ENCODE measurements at places on chromosomes 5 and 9.

DNA sequence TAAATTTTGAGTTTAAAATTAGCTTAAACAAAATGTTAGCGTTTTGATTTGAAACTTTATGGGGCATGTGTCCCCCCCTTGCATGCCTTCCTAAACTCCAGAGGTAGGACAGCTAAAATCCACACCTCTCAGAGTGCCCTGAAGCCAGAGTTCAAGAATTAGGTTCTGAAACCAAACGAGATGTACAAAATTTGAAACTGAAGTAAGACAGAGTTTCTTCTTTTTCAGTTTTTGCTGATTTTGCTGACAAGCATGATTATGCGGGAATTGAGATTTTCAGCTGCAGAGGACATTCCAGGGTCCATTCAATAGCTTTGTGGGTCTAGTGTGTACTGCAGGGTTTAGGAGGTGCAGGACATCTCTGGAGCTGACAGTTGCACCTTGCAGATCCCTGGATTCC is 17.1 kb upstream of the LOX start:
- no peak overlapping the region for H3K27ac ChIP-seq
- H3K27me3 ChIP-seq = no peaks in the 10 kb centered on the region
- no peaks in the 10 kb centered on the region for H3K36me3 ChIP-seq

DNA sequence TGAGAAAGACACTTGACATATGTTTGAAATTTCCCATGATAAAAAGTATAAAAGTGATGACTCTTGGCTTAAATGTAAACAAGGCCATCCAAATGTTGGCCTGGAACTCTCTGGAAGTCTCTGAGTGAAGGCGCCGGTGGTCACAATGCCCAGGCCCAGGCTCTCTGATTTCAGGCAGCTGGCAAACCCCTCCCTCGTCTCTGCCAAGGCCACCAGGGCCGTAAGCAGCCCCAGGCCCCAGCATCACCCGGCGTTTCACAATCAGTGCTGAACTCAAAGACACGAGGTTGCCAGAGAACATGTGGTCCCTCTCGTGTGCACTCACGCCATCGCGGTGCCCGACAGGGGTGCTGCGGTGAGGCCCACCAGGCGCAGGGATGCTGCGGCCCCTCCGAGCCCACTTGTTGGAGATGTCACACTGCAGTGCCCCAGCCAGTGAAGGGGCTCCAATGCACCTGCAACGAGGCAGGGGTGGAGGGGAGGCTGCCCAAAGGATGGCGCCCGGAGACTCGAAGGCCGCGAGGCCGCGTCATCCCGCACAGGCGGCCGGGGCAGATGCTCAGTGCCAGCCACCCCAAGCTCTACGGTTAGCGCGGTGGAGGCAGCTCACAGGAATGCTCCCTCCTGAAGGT is 15.0 kb downstream of the LPCAT1 start:
- DNase-seq = no peak
- H3K4me1 ChIP-seq = peaks cover 9% of the 10 kb centered on the region

GRCh38 chr5:149490599-149491485 is 60.4 kb downstream of the CSNK1A1 start:
- H3K27me3 ChIP-seq = no peaks in the 10 kb centered on the region
- peaks cover 28% of the 10 kb centered on the region for H3K36me3 ChIP-seq
- DNase-seq = no peak
- peaks cover 49% of the 10 kb centered on the region for H3K4me1 ChIP-seq

DNA sequence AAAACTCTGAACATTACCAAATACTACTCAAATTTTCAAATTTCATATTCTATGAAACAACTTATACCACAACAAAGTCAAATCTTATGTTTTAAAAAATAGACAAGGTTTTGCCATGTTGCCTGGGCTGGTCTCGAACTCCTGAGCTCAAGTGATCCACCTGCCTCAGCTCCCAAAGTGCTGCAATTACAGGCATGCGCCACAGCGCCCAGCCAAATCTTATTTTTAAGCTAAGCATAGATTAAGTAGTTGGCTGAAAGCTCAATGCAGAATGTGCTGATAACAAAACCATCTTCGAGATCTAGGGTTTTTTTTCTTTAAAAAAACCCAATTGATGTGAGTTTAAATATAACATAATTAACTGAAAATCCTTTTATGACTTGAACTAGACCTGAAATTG is 6.4 kb downstream of the LMBRD2 start:
- H3K4me1 ChIP-seq = peaks cover 2% of the 10 kb centered on the region
- H3K27me3 ChIP-seq = no peaks in the 10 kb centered on the region
- no peak for DNase-seq
- no peak overlapping the region for H3K27ac ChIP-seq
- no peak overlapping the region for H3K4me3 ChIP-seq

DNA sequence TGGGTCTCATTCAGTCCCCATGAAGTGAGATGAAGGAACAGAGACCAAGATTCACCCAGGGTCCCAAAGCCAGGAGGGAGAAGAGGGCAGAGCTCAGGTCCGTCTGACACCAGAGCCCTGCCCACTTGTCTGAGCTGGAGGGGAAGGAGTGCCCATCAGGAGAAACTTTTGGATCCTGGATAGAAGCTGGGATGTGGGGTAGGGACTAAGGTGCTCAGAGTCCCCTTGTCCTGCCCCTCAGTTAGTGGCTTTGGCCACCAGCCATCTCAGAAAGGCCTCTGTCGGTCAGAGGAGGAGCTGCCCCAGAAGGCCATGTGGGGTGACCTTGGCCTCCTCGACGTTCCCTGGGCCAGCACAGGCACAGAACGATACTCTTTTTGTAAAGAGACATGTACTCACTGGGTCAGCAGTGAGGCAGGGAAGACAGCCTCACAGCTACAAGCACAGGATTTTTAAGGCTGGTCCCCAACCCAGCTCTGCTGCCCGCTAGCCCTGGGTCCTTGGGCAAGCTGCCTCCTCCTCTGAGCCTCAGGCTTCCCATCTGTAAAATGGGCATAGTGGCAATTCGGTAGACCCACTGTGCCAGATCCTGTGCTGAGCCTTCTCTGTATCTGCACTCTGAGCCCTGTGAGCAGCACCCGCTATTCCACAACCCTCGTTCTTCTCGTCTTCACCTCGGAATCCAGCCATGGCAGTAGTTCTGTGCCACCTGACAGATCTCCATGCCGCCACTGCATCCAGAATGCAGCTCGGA is 49.4 kb downstream of the C9orf50 start:
- no peak overlapping the region for H3K4me3 ChIP-seq
- H3K36me3 ChIP-seq = no peaks in the 10 kb centered on the region
- DNase-seq = no peak
- H3K27ac ChIP-seq = peak overlapping the region; percentile 97

DNA sequence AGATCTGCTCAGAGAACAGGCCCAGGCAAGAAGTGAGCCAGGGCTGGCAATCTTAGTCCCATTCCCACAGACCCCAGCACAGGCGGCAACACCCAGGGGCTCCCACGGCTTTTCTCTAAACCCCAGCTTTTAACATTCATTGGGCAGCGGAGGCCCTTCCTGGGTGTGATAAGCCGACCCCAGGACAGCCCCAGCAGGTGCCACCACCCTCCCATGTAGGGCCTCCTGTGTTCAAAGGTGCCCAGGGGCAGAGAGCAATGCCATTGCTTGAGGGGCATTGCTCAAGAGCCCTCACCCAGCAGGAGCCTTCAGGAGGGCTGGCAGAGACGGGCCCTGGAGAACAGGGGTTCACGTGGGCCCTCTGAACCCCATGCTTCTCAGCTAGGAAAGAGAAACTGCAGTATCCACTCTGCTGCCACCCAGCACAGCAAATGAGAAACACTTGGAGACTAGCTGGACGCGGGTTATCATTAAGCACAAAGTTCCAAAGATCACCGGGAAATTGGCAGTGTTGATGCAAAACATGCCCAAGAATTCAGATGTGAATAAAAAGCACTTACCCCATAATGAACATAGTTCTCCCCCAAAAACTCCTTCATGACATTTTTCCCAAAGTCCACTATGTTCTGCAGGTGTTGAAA is 13.9 kb downstream of the IPPK start:
- peaks cover 15% of the 10 kb centered on the region for H3K36me3 ChIP-seq
- peak overlapping the region; percentile 45 for H3K27ac ChIP-seq
- peaks cover 38% of the 10 kb centered on the region for H3K4me1 ChIP-seq
- no peaks in the 10 kb centered on the region for H3K27me3 ChIP-seq
- no peak overlapping the region for H3K4me3 ChIP-seq

GRCh38 chr5:58224661-58225060 is 235.2 kb downstream of the PLK2 start:
- no peak overlapping the region for H3K27ac ChIP-seq
- H3K27me3 ChIP-seq = no peaks in the 10 kb centered on the region
- no peaks in the 10 kb centered on the region for H3K36me3 ChIP-seq
- DNase-seq = no peak

DNA sequence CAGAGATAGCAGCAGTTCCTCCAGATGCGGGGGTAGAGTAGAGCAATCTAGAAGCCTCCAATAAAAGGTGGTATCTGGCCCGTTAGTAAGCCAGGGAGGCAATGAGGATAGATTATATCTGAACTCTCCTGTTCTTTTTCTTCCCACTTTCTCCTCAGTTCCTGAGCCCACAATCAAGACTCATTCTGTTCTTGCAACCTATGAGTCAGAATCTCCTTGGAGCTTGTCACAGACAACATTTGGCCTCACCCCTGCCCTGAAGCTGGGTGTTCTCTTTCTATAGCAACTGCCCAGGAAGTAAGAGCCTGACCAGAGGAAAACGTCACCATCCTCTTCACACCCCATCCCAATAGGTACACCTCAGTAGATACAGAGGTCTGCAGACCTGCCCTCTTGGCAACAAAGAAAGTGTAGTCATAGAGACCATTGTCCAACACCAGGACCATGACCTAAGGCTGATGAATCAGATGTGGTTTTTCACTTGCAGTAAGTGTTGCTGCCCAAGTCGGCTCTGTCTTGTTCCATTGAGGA is 76.3 kb upstream of the PCA3 start:
- H3K27me3 ChIP-seq = peaks cover 33% of the 10 kb centered on the region
- no peaks in the 10 kb centered on the region for H3K36me3 ChIP-seq
- H3K27ac ChIP-seq = no peak overlapping the region
- DNase-seq = no peak

GRCh38 chr9:125637241-125637640 is 69.8 kb downstream of the MAPKAP1 start:
- no peaks in the 10 kb centered on the region for H3K27me3 ChIP-seq
- H3K27ac ChIP-seq = no peak overlapping the region

DNA sequence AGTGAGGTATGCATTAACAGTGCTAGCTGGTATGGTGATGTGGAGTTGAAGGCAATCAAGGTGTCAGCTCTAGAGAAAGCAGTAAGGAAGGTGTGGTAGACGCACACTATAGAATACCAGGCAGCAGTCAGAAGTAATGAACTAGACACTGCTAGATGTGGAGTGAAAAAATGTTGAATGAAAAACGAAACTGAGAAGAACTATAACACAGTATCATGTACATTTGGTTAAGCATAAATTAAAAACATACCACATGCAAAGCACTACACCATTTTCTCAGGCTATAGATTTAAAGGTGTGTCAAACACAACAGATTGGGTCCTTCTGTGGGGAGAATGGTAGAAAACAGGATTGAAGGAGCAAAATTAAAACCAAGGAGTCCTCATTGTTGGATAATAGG is 15.4 kb downstream of the ZNF622 start:
- H3K36me3 ChIP-seq = peaks cover 60% of the 10 kb centered on the region
- H3K4me1 ChIP-seq = no peaks in the 10 kb centered on the region
- no peaks in the 10 kb centered on the region for H3K27me3 ChIP-seq
- no peak overlapping the region for H3K27ac ChIP-seq
- no peak overlapping the region for H3K4me3 ChIP-seq
- no peak for DNase-seq

GRCh38 chr5:175824676-175825075 is 46.7 kb upstream of the CPLX2 start:
- H3K36me3 ChIP-seq = no peaks in the 10 kb centered on the region
- no peaks in the 10 kb centered on the region for H3K4me1 ChIP-seq
- DNase-seq = no peak
- H3K27ac ChIP-seq = no peak overlapping the region
- H3K4me3 ChIP-seq = no peak overlapping the region

GRCh38 chr9:111272581-111272980 is 57.4 kb downstream of the OR2K2 start:
- no peak for DNase-seq
- peaks cover 3% of the 10 kb centered on the region for H3K4me1 ChIP-seq

DNA sequence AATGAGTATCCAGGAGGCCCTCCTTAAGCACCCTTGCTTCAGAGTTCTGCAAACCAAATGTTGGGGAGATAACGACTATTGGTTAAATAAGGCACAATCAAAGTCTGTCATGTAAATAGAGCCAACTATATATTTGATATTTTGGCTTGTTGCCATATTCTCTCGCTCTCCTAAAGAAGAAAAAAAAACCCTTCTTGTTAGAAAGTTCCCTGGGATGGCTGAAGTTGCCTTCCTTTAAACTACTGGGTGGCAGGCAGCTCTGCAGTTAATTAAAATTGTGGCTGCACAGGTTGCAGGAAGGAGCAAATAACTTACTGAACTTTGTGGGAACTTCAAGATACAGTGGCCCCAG is 227.0 kb upstream of the ANKRD55 start:
- H3K4me3 ChIP-seq = no peak overlapping the region
- peak overlapping the region; percentile 16 for H3K27ac ChIP-seq
- H3K36me3 ChIP-seq = no peaks in the 10 kb centered on the region
- no peak for DNase-seq
- peaks cover 47% of the 10 kb centered on the region for H3K4me1 ChIP-seq

- H3K36me3 ChIP-seq = no peaks in the 10 kb centered on the region
- H3K4me3 ChIP-seq = no peak overlapping the region
- peaks cover 16% of the 10 kb centered on the region for H3K4me1 ChIP-seq
- no peak for DNase-seq
- no peak overlapping the region for H3K27ac ChIP-seq
Measured at GRCh38 chr5:40071870-40072269, 607.8 kb upstream of the PTGER4 start.

DNA sequence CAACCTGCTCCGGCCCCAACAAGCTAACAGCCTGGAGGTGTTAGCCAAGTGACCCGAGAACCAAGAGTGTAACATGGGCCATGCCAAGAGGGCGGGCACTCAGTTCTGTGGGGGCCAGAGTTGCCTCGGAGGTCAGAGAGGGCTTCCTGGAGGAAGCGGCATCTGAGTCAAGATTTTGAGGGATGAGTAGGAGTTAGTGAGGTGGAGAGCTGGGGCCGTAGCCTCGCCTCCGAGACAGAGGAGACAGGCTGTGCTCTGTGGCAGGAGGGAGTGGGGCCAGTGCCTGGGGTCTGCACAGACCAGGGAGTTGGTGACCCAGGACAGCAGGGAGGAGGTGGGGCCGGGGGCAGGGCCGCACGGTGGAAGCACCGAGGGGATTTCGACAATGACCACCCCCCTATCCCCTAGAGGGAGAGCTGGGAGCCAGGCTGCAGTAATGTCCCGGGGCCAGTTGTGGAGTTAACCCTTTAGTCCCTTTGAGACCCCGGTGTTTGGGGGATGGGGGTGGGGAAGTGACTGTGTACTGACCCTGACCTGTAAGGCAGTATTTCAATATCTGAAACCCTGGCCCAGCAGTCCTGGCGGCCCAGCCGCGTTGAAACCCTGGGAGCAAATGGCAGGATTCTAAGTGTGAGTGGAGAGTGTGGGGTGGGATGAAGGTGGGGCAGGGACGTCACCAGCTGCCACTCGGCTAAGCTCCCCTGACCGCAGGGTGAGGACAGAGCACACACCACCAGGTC is 148.7 kb upstream of the COL5A1 start:
- DNase-seq = no peak
- peak overlapping the region; percentile 58 for H3K27ac ChIP-seq
- no peaks in the 10 kb centered on the region for H3K36me3 ChIP-seq
- H3K4me1 ChIP-seq = peaks cover 37% of the 10 kb centered on the region
- H3K4me3 ChIP-seq = no peak overlapping the region
- H3K27me3 ChIP-seq = no peaks in the 10 kb centered on the region

Data from osteocyte (in vitro differentiated cells).